ENCODE measurements at places on chromosomes 3 and 15.
A peak's percentile ranks its signal among the peaks of the same experiment; 100 is the strongest.

GRCh38 chr3:191070201-191070600 lies 128.8 kb upstream of the OSTN start:
- no peaks in the 10 kb centered on the region for H3K36me3 ChIP-seq
- H3K4me1 ChIP-seq: no peaks in the 10 kb centered on the region
- H3K4me3 ChIP-seq: no peak overlapping the region
- no peaks in the 10 kb centered on the region for H3K27me3 ChIP-seq

DNA sequence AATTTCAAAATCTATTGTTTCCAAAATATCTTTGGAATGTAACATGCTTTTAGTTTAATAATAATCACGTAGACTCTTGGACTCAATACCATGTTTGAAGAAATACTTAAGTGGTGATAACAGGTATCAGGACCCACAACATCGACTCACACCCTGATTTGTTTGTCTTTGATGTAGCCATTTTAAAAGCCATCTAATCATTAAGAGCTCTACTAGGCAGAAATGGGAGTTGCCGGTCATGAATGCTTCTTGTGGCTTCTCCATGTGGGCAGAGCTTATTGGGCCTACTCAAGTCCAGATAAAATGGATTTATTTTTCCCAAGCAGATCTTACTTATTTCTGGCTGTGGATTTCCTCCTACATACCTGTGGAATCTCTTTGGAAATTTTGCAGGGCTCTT lies 261.6 kb upstream of the NR2F2 start:
- no peaks in the 10 kb centered on the region for H3K27me3 ChIP-seq
- H3K4me1 ChIP-seq: peaks cover 9% of the 10 kb centered on the region
- no peak overlapping the region for H3K4me3 ChIP-seq
- no peak for DNase-seq
- H3K36me3 ChIP-seq: no peaks in the 10 kb centered on the region

- no peak for DNase-seq
- H3K27me3 ChIP-seq: no peaks in the 10 kb centered on the region
- no peak overlapping the region for H3K27ac ChIP-seq
- H3K4me3 ChIP-seq: no peak overlapping the region
Measured at GRCh38 chr3:150135287-150135721, 164.6 kb upstream of the PFN2 start.

DNA sequence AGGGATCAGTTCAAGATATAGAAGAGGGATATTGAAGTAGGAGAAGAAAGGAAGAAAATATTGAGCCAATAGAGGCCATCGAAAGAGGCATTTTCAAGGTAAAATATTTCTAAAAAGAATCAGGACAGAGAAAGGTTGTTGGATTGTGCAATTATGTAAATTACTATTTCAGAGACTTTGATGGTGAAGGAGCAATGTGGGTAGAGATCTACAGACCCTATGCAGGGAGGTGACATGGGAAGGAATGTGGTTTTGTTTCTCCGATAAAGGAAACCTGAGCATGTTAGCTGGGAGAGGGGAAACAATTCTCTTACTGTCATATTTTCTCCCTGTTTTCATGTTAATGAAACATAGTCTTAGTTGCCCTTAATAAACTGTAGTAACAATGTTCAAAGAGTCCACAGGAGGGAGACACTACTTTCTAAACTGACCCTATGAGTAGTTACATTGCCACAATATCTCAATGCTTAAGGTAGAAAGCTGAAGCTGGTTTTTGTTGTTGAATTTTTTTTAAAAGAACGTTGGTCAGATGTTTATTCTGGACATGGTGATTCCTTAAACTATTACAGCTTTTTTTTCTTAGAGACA lies 133.3 kb downstream of the GRM7 start:
- no peak for DNase-seq
- no peak overlapping the region for H3K4me3 ChIP-seq
- peaks cover 39% of the 10 kb centered on the region for H3K4me1 ChIP-seq
- H3K27ac ChIP-seq: no peak overlapping the region

DNA sequence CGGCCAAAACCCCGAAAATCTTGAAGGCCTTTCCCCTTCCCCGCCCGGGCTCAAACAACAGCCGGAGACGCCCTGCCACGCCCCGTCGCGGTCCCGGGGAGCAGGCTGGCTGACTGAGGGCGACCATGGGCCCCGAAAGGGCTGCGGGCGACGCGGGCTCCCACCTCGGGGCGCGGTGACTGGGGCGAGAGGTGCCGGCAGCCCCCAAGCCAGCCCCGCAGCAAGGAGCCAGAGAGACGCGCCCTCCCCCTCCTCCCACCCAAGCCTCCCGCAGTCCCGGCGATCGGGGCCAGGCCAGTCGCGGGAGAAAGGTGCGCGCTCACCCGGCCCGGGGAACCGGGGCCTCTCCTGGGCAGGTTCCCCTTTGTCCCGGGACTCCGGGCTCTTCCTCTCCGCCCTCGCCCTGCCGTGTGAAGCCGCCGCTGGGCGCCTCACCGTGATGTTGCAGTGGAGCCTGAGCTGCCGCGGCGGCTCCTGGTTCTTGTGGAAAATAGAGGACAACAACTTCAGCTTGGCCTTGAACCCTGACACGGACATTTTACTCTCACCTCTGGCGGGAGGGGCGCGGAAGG lies 30.6 kb upstream of the ZSCAN2 start:
- H3K36me3 ChIP-seq: no peaks in the 10 kb centered on the region
- DNase-seq: peak; percentile 33
- H3K27me3 ChIP-seq: peaks cover 34% of the 10 kb centered on the region
- H3K27ac ChIP-seq: no peak overlapping the region
- no peaks in the 10 kb centered on the region for H3K4me1 ChIP-seq

DNA sequence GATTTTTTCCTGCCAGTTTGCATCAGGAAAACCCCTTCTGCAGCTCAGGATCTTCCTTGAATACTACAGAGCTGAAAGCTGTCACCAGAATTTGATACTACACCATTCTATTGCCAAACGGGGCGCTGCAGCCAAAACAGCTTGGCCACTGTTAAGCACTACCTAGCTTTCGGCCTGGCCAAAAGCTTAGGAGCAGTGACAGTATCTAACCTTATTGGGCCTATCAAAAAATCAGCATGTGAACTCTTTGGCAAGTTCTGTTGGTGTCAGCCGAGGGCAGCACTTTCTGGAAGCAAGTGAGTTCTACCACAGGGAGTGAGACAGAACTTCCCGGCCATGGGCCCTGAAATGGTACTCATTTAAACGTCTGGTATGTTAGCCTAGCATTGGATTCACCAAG lies 16.1 kb upstream of the GYG1 start:
- H3K27me3 ChIP-seq: no peaks in the 10 kb centered on the region
- DNase-seq: no peak
- peaks cover 11% of the 10 kb centered on the region for H3K4me1 ChIP-seq
- H3K36me3 ChIP-seq: no peaks in the 10 kb centered on the region

GRCh38 chr15:64845183-64845611 lies 3.5 kb downstream of the PLEKHO2 start:
- H3K27me3 ChIP-seq: no peaks in the 10 kb centered on the region
- H3K4me3 ChIP-seq: no peak overlapping the region
- H3K4me1 ChIP-seq: peaks cover 36% of the 10 kb centered on the region

GRCh38 chr15:38053205-38053604 lies 118.8 kb downstream of the TMCO5A start:
- H3K4me1 ChIP-seq: no peaks in the 10 kb centered on the region
- H3K36me3 ChIP-seq: no peaks in the 10 kb centered on the region
- no peaks in the 10 kb centered on the region for H3K27me3 ChIP-seq
- H3K27ac ChIP-seq: no peak overlapping the region
- no peak overlapping the region for H3K4me3 ChIP-seq

- peaks cover 31% of the 10 kb centered on the region for H3K4me1 ChIP-seq
- no peaks in the 10 kb centered on the region for H3K36me3 ChIP-seq
- peak overlapping the region; percentile 62 for H3K27ac ChIP-seq
- DNase-seq: peak; percentile 34
- H3K27me3 ChIP-seq: no peaks in the 10 kb centered on the region
Measured at GRCh38 chr15:33005582-33005981, 188.9 kb downstream of the FMN1 start.

- no peak overlapping the region for H3K27ac ChIP-seq
- H3K4me1 ChIP-seq: no peaks in the 10 kb centered on the region
- no peaks in the 10 kb centered on the region for H3K36me3 ChIP-seq
- H3K27me3 ChIP-seq: no peaks in the 10 kb centered on the region
- H3K4me3 ChIP-seq: no peak overlapping the region
Measured at GRCh38 chr3:126367316-126367805, 10.2 kb upstream of the KLF15 start.

DNA sequence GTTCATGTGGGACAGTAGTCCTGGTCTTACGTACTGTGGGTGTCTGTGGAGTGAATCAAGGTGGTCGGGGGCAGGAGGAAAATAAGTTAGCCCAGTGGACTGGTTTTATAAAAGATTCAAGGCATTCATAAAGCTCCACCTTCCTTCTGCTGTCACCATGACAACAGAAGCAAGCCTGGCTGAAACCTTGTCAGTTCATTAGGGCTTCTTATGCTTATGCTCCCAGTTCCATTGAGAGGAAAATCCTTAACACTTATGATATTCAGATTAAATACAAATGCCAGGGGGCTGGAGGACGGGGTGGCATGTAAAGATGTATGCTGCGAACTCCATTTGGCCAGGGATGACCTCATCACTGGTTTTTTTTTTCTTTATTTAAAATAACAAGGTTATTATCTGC lies 283.1 kb upstream of the ATP10A start:
- no peaks in the 10 kb centered on the region for H3K36me3 ChIP-seq
- DNase-seq: no peak
- no peak overlapping the region for H3K4me3 ChIP-seq
- no peak overlapping the region for H3K27ac ChIP-seq
- no peaks in the 10 kb centered on the region for H3K4me1 ChIP-seq

GRCh38 chr15:60212536-60212935 lies 185.2 kb downstream of the ANXA2 start:
- H3K4me1 ChIP-seq: peaks cover 22% of the 10 kb centered on the region
- no peaks in the 10 kb centered on the region for H3K27me3 ChIP-seq
- no peak overlapping the region for H3K4me3 ChIP-seq
- peak; percentile 27 for DNase-seq

GRCh38 chr3:71238355-71238757 lies 345.2 kb downstream of the FOXP1 start:
- no peaks in the 10 kb centered on the region for H3K36me3 ChIP-seq
- peaks cover 36% of the 10 kb centered on the region for H3K4me1 ChIP-seq
- H3K27ac ChIP-seq: no peak overlapping the region
